ENCODE measurements at places on chromosomes 6 and 20.

DNA sequence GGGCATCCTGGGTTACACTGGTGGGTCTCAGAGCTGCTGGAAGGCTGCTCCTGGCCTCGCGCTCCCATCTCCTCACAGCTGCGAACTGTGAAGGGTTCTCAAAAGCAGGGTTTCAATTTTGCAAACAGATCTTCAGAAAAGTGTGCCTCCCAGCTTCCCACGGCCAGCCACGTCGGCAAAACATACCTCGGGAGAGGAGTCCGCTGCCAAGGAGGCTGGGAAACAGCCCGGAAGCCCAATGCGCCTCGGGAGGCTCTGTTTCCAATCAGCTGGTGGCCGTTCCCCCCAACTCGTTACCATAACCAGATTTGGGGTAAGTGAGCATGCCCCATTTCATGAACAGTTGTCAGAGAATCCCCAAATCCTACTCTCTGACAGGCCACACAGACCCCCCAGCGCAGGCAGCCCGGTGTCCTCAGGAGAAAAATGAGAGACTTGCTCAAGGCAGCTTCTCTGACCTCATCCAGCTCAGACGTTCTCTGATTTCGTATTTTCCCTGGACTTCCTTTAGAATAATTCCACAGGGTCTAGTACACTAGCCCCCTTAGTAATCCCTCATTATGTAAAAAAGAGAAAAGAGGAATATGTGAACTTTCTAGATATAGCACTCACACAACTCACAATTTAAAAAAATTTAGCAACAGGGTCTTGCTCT lies 98.4 kb downstream of the SNX5 start:
- DNase-seq, result no peak

DNA sequence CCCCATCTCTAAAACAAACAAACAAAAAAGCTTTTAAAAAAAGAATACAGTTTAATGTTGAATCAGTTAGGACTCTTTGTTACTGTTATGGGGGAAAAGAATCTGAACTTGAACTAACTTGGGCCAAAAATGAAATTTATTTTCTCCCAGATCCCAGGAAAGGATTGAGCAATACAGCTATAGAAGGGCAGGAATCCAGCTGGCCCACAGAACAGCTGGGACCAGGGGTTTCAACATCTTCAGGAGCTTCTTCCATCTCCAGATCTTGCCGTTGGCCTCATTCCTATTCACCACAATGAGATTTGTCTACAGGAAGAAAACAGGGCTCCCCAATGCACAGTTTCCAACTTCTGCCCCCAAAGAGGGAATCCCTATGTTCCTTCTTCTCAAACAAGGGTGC lies 43.2 kb upstream of the AKAP12 start:
- no peak for DNase-seq

- no peak for DNase-seq
Measured at GRCh38 chr6:87918461-87918941, 129.1 kb upstream of the SPACA1 start.

GRCh38 chr20:23287354-23288190 lies 63.0 kb upstream of the NXT1 start:
- DNase-seq, result no peak

- DNase-seq, result no peak
Measured at GRCh38 chr20:34952671-34953070, 2.9 kb downstream of the GSS start.

- no peak for DNase-seq
Measured at GRCh38 chr6:157779705-157780604, 43.1 kb upstream of the SNX9 start.

DNA sequence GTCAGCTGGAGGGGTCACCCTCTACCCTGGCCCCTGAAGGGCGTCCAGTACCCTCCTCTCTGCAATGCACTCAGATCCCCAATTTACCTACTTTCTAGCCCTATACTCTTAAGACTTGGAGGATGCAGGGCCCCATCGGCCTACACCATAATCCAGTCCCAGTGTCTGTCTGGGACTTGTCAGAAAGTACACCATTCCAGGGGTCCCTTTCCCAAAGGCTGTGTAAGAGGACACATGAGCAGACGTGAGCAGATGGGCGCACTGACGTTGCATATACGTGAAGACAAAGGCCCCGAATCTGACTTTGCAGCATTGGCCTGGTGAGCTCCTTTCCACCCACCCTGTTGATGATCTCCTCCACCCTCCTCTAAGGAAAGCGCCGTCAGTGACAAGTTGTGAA lies 20.9 kb upstream of the SMOC2 start:
- DNase-seq, result no peak

DNA sequence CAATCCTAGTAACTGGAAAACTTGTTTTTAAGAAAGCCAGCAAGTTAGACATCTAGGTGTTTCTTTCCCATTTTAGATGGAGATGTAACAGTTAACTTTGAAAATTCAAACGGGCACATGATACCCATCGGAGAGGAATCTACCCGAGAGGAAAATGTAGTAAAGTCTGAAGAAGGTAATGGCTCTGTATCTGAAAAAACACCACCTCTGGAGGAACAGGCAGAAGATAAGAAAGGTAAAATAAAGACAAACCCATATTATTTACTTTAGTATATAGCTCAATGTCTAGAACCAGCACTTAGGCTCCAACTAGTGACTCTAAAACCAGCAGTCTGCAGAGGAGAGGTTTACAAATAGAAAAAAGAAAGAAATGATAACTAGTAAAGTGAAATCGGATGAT lies 75.9 kb downstream of the PHACTR2 start:
- DNase-seq, result no peak

- DNase-seq, result no peak
Measured at GRCh38 chr6:106135911-106136571, 49.9 kb downstream of the PRDM1 start.

GRCh38 chr20:20199361-20200160 lies 147.2 kb downstream of the CFAP61 start:
- DNase-seq, result no peak

GRCh38 chr6:98909236-98909635 lies 38.5 kb downstream of the FBXL4 start:
- no peak for DNase-seq

GRCh38 chr20:4961746-4962145 lies 39.6 kb downstream of the SLC23A2 start:
- no peak for DNase-seq

GRCh38 chr6:167745670-167746389 lies 80.9 kb upstream of the AFDN start:
- no peak for DNase-seq

GRCh38 chr20:55424968-55425367 lies 580.4 kb downstream of the CBLN4 start:
- no peak for DNase-seq

DNA sequence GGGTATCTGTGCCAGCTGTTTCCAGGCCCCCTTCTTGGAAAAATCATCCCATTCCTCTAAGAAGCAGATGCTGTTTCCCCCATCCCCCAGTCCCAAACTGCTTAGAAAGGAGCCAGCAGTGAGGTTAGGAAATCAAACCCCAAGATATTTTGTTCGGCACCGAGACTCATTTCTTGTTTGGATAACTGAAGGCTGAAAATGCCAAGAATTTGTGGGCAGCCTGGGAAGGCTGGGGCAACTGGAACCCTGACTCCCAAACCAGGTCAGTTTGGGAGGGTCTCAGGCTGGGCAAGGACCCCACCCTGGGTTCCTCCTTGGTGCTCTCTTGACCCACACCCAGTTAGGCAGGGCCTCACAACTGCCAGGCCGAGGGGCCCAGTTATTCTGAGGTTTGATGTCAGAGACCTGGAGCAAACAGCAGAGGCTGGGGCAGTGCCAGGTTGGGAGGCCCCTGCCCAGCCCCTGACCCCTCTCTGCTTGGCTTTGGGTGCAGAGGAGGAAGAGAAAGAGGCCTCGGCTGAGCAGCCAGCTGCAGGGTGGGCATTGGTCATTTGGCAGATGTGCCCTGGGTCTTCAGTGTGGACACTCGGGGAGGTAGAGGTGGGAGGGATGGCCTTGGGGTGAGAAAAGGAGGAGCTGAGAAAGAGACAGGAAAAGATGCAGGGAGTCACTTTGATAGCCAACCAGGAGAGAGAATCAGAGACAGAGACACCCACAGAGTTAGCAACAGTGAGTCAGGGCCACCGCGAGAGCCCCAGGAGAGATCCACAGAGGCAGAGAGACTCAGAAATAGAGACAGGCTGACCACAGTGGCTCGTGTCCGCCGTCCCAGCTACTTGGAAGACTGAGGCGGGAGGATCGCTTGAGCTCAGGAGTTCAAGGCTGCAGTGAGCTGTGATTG lies 5.0 kb downstream of the ANGPT4 start:
- no peak for DNase-seq

DNA sequence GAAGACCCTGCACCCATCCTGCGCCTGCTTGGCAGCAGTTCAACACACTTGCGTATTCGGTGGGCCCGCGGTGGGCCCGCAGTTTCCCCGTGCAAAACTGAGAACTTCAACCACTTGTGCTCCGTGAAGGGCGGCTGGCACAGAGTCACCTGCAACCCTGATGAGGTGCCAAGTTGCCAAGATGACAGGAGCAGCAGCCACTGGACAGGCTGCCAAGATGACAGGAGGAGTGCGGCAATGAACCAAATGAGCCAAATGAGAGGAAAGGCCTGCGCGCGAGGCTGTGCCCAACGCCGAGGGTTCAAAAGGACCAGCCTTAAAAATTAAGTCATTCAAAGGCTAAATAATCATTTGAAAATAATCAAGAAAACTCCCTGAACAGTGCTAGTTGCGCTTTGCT lies 20.1 kb downstream of the DIDO1 start:
- no peak for DNase-seq

GRCh38 chr6:109490713-109491112 lies 7.7 kb upstream of the ZBTB24 start:
- DNase-seq, result no peak

- no peak for DNase-seq
Measured at GRCh38 chr20:17854307-17854903, 114.2 kb downstream of the SNX5 start.

DNA sequence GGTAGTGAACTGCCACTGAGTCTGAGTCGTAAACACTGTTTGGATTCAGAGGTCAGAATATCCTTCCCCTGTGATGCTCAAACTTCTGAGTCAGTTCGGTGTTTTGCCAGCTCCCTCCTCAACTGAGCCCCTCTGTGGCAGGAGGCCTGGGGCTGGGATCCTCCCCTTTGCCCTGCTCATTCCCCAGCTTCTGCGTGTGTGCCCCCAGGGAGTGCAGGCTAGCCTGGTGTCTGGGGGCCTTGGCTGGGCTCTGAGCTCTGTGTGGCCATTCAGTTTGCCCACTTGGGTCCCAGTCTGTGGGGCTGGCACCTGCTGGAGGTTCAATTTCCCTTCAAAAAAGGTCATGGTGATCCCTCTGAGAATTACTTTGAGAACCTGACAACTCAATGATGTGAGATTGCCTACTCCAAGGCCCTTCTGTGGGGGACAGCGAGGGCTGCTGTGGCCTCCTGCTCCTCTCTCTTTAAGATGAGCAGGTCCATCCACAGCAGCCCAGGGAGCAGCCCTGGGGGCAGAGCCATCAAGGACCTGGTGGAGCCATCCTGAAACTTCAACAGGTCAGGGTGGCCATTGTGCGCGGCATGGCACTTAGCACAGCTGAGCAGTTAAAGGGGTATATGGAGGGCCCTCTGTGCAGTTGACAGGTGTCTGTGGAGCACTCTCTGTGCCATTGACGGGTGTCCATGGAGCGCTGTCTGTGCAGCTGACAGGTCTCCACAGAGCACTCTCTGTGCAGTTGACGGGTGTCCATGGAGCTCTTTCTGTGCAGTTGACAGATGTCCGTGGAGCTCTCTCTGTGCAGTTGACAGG lies 147.2 kb downstream of the SYCP2 start:
- no peak for DNase-seq

DNA sequence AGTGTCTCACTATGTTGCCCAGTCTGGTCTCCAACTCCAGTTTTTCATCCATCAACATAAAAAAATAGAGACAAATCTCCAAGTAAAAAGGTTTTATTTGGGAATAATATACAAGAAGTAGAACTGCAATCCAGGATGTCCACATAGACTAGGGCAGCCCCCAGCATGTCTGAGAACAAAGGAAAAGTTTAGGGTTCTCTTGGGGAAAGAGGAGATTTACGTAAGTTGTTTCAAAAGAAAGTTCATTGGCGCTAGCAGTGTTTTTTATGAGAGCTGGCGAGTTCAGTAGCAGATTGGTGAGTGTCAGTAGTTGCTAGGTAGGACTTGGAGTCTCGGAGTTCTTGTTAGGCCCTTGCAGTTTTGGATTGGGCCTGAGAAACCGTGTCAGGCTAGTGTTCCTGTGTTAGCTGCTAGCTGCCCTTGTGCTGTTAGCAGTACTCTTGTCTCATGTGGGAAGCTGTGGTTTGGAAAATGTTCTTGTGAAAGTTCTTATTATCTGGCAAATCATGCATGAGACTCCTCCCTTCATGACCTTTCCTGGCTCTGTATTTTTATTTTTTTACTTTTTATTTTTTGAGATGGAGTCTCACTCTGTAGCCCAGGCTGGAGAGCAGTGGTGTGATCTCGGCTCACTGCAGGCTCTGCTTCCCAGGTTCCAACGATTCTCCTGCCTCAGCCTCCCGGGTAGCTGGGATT lies 24.7 kb downstream of the TTLL9 start:
- no peak for DNase-seq

- DNase-seq, result no peak
Measured at GRCh38 chr20:48070991-48071652, 285.8 kb upstream of the SULF2 start.

DNA sequence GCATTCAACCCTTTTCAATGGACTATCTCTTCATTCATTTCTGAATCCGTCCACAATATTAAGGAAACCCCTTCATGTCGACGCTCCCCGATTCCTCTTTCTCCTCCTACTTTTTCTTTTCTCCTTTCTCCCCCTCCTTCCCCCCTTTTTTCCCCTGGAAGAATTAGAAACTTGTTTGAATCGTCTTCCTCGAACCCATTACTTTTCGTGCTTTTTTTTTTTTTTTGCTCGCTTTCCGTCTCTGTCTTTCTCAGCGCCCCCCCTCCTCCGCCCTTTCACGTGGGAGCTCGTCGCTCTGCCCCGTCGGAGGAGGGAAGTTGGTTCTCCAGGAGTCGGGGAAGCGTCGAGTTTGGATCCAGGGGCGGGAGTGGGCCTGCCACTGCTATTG lies 2.3 kb upstream of the NKX2-2 start:
- no peak for DNase-seq

- DNase-seq, result no peak
Measured at GRCh38 chr20:54337144-54337543, 129.3 kb downstream of the PFDN4 start.

GRCh38 chr6:5278047-5278446 lies 16.7 kb downstream of the FARS2 start:
- DNase-seq, result no peak

- DNase-seq, result no peak
Measured at GRCh38 chr6:159074876-159075275, 30.1 kb upstream of the TAGAP start.
